ENCODE measurements at places on chromosomes 13 and 19.

DNA sequence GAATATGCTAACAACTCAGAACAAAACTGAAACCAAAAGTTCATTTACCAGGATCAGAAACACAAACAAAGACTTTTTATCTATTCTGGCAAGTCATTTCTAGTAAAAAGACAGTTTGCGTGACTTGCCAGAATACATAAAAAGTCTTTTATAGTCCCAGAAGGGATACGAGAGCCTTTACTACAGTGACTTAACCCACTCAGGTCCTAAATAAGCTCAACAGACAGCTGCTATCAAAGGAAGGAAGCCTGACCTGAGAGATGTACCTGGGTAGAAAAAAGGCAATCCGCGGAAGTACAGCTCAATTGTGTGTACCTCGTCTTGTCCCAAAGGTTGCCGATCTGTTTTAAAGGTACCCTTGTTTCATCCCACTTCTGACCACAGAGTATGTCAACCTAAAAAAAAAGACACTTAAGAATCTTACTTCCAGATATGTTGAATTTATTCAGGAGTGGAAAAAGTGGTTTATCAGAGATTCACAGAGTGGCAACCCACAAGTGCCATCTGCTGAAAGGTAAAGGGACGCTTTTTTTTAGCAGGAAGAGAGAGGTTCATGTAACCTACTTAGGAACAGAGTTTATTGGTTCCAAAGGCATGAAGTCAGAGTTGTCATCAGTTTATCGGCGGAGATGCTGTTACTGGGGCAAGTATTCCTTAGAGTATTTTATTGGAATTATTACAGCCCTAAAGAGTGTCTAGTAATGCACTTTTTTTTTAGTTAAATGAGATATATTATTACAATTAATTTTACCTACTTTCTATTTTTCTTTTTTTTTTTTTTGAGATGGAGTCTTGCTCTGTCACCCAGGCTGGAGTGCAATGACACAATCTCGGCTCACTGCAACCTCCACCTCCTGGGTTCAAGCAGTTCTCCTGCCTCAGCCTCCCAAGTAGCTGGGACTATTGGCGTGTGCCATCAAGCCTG, 69.7 kb upstream of the C1QTNF9B start:
- DNase-seq: no peak

DNA sequence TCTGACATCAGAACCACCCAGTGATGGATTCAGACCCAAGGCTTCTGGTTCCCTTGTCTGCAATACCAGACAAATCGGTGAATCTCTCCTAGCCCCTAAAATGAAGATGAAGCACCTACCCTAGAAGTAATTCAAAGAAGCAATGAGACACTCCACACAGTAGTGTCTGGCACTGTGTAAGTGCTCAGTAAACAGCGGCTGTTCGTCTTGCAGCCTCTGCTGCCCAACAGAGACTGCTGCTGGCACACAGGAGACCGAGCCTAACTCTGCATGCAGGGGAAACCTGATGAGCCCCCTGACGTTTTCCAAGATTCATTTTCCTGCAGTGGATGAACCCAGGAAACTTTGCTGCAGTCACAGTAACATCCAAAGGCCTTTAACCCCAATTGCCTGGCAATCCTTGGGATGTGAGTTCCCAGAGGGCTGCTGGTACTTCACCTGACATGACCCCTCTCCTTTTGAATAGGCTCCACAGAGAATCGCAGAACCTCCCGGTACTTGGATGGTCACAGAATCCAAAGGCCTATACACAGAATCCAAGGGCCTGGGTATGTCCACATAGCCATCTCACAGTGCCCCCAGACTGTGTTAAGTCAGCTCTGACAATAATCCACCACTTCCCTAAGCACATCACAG, 6.7 kb downstream of the MED26 start:
- DNase-seq: no peak

GRCh38 chr19:3818466-3818865, 32.3 kb upstream of the MATK start:
- no peak for DNase-seq

GRCh38 chr13:30763786-30764413, 28.6 kb downstream of the ALOX5AP start:
- DNase-seq: no peak

DNA sequence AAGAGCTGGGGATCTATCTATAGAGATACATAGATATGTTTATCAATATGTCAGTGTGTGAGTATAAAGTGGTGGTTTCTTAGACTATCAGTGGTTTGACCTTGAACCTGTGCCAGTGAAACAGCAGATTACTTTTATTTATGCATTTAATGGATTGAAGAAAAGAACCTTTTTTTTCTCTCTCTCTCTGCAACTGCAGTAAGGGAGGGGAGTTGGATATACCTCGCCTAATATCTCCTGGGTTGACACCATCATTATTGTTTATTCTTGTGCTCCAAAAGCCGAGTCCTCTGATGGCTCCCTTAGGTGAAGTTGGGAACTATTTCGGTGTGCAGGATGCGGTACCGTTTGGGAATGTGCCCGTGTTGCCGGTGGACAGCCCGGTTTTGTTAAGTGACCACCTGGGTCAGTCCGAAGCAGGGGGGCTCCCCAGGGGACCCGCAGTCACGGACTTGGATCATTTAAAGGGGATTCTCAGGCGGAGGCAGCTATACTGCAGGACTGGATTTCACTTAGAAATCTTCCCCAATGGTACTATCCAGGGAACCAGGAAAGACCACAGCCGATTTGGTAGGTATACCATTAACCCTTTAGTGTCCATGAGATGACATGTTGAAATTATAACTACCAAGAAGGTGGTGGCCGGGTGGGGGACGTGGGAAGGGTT, 880 bp downstream of the FGF9 start:
- no peak for DNase-seq

GRCh38 chr19:50365434-50366306, at the start of gene NAPSA:
NAPSA (minus strand) TSS chr19:50365639; CDS start chr19:50365621, 18 bp downstream.
- no peak for DNase-seq

DNA sequence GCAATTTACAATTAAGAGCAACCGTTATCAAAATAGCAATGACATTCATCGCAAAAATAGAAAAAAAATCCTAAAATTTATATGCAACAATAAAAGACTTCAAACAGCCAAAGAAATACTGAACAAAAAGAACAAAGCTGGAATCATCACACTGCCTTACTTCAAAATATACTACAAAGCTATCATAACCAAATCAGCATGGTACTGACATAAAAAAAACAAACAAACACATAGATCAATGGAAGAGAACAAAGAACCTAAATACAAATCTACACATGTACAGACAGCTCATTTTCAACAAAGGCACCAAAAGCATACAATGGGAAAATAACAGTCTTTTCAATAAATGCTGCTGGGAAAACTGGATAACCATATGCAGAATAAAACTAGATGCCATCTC, 6.4 kb downstream of the ZNF562 start:
- no peak for DNase-seq

DNA sequence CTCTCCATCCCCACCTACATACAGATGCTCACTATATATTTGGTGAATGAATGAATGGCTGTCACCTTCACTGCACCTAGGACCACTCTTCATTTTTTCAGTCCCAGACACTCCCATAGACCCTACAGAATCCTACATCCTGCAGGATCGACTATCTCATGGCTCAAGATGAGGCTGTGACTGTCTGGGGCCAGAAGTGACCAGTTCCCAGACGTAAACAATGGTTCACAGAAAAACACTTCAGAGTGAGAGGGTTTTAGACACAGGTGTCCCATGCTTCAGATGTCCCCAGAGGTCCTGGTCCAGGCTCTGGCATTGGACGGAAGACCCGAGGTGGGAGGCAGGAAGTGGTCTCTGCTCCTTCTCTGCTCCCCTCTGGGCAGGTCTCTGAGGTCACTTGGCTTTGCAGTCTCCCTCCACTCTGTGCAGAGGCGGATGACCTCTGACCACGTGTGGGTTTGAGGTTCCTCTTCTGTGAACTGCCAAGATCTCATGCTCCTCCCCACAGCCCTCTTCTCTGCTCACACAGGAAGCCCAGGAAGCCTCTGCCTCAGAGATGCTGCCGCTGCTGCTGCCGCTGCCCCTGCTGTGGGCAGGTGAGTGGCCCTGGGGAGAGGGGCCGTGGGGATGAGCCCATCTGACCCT, 24.9 kb downstream of the SIGLEC7 start:
- DNase-seq: no peak

- DNase-seq: no peak
These were observed 1036.5 kb downstream of the SLITRK5 start for GRCh38 chr13:88707646-88708045.

DNA sequence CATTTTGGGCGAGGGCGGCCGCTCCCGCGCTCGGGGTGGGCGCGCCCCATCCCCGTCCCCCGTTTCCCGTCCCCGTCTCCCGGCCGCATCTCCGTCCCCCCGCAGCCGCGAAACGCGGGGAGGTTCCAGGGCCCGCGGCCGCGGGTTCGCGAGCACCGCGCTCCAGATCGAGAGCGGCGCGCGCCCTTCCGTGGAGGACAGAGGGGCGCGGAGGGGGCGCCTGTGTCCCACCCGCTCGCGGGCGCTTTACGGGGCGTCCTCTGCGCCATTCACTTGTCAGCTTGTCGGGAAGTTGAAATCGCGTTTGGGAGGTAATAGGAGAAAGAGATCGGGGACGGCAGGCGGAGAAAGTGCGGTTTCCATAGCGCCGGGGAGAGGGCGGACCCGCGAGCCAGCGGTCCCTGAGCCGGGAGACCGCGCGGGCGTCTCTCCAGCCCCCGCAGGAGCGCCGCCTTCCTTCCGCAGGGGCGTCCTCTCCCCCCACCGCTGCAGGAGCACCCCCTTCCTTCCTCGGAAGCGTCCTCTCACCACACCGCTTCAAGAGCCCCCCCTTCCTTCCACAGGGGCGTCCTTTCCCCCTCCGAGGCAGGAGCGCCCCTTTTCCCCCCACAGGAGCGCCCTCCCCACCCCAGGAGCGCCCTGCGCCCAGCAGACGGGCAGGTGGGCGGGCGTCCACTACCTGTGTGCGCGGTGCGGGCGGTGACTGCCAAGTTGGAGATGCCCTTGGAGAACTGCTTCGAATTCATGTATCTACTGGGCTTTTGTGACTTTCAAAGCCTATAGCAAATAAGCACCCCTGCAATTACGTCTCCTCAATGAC, 962 bp upstream of the IRS2 start:
- DNase-seq: peak; percentile 69

DNA sequence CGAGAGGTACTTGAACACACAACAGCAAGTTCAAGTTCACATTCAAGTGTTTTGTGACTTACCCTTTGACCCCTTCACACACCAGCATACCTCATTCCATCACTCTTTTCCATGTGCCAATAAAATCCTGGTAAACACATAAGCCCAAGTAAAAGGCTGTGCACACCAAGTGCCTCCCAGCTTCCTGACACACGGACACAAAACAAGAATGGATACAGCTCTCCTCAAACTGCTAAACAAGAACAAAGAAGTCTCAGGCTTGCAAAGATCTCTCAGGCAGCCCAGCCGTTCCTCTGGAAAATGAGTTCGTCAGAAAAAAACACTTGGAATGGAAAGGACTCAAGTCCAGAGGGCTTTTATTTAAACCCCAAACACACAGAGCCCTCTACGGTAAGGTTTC, 83.7 kb downstream of the NUFIP1 start:
- DNase-seq: no peak

DNA sequence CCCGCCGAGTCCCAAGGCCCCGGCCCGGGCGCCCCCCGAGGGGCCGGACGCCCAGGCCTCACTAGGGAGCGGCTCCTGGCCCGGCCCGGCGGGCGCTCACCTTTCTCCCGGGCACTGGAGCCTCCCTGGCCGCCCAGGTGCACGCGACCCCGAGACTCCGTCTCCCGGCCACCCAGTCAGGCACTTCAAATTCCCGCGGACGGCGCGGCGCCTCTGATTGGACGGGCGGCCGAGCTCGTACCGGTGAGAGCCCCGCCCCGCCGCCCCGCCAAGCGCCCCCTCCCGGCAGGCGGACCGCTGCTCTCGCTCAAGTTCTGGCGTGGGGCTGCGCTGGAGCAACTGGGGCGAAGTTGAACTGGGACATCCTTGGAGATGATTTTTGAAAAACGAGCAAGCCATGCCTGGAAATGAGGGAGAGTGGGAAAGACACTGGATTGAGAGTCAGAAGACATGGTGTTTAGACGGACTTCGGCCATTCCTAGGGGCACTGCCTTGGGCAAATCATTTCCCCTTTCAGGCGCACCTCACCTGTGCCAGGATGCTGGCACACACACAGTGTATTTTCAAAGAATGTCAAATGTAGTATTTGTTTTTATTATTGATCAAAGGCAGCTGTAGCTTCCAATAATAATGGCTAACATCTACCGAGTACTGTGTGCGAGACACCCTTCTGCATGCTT, 485.3 kb downstream of the UQCRFS1 start:
- DNase-seq: no peak

DNA sequence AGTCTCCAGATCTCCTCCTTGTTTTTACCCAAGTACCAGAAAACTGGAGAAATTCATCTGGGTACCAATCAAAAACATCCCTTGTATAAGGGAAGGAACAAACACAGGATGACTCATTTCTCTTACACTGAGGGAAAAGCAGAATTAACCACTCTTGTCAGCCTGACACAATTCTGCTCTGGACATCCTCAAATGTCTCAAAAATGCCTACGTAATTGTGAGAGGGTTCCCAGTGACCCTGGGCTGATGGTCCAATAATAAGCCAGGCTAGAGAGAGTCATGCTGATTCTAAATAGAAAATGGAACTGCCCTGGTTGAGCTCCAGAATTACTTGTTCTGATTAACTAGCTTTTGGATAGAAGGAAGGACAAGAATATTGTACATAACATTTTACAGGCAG, 14.5 kb downstream of the ZNF708 start:
- no peak for DNase-seq

- DNase-seq: no peak
These were observed 1784.6 kb downstream of the SLITRK5 start for GRCh38 chr13:89455741-89456140.

GRCh38 chr19:15629003-15629880, 11.5 kb upstream of the CYP4F3 start:
- peak; percentile 87 for DNase-seq

- no peak for DNase-seq
These were observed 1.2 kb downstream of the MADCAM1 start for GRCh38 chr19:497491-497868.

All from hematopoietic multipotent progenitor cell treated with erythropoietin and hydrocortisone succinate and interleukin-3 and kit ligand, for 17 days (in vitro differentiated cells).